ENCODE measurements at places on chromosomes 13 and 19.

- DNase-seq, result no peak
These were observed 34.1 kb downstream of the INSR start for GRCh38 chr19:7260161-7260560.

DNA sequence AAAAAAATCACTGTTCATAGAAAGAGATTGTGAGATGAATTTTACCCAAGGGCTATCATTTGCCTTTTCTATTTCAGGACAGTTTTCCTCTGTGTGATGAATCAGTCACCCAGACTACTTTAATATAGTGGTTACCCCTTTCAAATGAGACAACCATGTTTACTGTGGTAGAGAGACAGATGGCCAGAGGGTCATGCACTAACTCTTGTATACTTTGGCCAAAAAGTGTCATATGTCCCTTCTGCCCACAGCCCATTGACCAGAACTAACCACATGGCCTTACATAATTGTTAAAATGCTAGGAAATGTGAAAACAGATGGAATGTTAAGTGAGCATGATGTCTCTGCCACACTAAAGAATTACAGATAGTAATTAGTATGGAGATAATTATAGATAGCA lies 498.7 kb downstream of the DACH1 start:
- DNase-seq, result no peak

GRCh38 chr13:95023405-95023804 lies 277.8 kb downstream of the ABCC4 start:
- DNase-seq, result peak; percentile 87

DNA sequence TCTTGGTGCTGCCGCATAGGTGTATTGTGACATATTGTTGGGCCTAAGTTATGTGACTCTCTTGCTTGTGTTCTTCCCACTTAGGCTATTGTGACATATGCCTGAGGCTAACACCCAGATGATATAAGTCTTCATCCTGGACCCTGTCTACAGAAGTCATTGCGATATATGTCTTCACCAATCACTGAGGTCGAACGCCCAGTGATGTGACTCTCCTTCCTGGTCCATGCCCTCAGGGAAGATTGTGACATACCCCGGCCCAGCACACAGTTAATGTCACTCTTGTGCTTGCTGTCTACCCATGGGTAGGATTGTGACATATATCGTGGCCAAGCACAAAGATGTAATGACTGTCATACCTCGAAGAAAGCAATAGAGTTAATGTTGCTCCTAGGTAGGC lies 16.9 kb upstream of the ZNF730 start:
- no peak for DNase-seq

DNA sequence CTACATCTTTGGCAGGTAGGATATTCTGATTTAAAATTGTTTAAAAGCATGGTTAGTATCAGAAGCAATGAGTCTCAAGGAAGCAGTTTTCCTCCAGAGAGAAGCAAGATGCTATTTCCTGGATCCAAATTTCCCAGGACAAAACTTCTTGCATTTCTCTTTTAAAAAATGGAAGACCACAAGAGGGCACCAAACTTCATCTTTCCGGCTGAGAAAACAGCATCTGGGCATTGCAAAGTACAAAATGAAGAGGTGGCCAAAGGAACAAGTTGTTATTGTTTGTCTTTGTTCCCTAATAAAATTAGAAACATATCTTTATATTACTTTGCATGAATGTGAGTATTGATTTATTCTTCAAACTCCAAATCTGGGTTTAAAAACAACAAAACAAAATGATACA lies 60.0 kb upstream of the LRCH1 start:
- DNase-seq, result peak; percentile 8

GRCh38 chr13:110921209-110921608 lies 6.3 kb upstream of the ANKRD10 start:
- DNase-seq, result no peak

DNA sequence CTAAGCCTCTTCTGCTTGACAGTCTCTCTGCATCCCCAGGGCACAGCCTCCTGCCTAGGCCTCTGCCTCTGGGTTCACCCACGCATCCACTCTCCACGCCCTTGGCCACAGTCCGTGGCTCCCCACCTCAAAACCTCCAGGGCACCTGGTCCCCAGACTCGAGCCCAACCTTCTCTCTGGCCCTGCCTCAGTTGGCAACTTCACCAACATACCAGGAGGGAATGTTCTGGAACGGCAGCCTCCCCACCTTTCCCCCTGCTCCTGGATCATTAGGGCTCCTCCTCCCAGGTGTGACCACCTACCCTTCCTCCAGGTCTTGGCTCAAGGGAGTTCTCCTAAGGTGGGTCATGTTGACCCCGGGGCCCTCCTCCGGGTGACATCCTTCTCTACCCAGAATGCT lies 69.1 kb downstream of the SOX1 start:
- DNase-seq, result no peak

DNA sequence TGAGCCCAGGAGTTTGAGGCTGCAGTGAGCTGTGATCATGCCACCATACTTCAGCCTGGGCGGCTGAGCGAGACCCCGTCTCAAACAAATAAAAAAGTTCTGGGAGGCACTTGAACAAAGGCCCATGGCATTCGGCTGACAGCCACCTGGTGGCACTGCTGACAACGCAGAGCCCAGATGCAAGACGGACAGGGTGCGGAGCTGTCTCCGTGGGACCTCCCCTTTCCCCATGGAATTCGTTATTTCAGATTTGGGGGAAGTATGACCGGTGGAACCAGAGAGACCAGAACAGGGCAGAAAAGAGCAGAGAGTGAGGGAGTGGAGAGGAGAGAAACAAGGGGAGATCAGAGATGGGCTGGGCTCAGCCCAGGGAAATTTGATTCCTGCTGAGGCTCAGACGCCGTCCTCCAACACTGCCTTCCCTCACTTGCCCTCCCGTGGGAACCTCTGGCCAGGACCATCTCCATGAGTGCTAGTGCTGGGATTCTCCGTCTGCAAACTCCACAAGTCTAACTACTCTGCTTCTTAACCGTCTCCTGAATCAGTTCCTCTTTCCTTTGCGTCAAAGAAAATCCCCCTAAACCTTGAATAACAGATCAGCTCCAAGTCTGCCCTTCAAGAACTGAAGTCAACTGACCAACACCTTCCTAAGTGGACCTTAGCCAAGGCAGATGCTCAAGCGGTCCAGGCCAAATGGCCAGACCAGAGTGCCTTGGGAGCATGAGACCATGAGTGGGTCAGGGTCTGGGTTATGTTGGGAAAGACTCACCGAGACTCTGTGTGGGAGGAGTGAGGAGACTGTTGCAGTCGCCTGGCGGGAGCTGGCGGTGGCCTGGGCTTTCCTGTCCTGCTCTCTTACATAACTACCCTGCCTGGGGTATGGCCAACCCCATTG lies 11.9 kb upstream of the ATF5 start:
- no peak for DNase-seq

- no peak for DNase-seq
These were observed 2.8 kb downstream of the PRMT1 start for GRCh38 chr19:49679771-49680413.

- no peak for DNase-seq
These were observed 129.9 kb upstream of the VSTM2B start for GRCh38 chr19:29395734-29396414.

DNA sequence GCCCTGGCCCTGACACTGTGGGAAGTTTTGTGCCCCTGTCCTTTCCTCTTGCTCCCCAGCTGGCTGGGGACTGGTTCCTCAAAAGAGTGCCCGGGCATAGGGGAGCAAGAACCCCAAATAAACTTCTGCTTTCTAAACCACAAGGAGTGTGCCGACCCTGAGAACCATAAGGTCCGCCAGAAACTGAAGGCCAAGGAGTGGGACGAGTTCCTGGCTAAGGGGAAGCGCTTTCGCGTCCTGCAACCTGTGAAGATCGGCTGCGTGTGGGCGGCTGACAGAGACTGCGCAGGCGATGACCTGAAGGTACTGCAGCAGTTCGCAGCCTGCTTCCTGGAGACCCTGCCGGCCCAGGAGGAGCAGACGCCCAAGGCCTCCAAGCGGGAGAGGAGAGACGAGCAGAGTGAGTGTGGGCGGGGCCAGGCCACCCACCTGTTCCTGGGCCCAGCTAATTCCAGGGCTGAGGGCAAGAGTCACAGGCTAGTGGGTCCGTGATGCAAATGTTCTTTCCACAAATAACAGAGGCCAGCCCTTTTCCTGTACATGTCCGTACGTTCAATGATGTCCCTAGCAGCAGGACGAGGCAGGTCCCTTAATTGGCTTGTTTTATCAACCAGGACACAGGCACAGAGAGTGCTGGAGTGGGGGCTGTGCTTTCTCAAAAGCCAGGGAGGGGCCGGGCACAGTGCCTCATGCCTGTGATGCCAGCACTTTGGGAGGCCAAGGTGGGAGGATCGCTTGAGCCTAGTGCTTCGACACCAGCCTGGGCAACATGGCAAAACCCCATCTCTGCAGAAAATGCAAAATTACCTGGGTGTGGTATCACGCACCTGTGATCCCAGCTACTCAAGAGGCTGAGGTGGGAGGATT lies 25.6 kb downstream of the UBXN6 start:
- no peak for DNase-seq

GRCh38 chr13:75770592-75771011 lies 134.5 kb downstream of the LMO7 start:
- no peak for DNase-seq

GRCh38 chr13:40624383-40624782 lies 42.1 kb downstream of the FOXO1 start:
- DNase-seq, result no peak

- no peak for DNase-seq
These were observed 367 bp downstream of the MFSD12 start for GRCh38 chr19:3556978-3557460.

- peak; percentile 76 for DNase-seq
These were observed 27.1 kb downstream of the MEGF8 start for GRCh38 chr19:42352301-42353259.

DNA sequence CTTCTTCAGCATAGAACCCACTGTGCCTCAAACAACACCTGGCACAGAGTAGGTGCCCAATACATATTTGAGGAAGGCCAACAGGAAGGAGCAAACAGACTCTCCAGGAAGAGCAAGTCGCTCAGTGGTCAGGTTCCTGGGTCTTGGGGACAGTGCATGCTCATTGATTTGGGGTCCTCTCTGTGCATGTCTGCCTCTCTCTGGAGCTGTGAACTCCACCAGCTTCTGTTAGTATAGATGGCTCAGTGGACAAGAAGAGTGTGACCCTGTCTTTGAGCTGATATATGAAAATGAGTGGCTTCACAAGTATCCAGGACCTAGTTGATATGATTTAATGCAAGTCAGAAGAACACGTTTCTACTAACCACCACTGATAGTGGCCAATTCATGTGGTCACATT lies 98.7 kb downstream of the KCTD15 start:
- no peak for DNase-seq

- DNase-seq, result no peak
These were observed 120.1 kb downstream of the ZNF486 start for GRCh38 chr19:20287070-20287469.

GRCh38 chr19:35696835-35697234 lies 7.5 kb upstream of the ZBTB32 start:
- DNase-seq, result no peak

- no peak for DNase-seq
These were observed 206.8 kb upstream of the SOX1 start for GRCh38 chr13:111860231-111860552.

- no peak for DNase-seq
These were observed 11.8 kb downstream of the STAP2 start for GRCh38 chr19:4326837-4327251.

- DNase-seq, result no peak
These were observed 1.0 kb downstream of the AXL start for GRCh38 chr19:41219924-41220567.

DNA sequence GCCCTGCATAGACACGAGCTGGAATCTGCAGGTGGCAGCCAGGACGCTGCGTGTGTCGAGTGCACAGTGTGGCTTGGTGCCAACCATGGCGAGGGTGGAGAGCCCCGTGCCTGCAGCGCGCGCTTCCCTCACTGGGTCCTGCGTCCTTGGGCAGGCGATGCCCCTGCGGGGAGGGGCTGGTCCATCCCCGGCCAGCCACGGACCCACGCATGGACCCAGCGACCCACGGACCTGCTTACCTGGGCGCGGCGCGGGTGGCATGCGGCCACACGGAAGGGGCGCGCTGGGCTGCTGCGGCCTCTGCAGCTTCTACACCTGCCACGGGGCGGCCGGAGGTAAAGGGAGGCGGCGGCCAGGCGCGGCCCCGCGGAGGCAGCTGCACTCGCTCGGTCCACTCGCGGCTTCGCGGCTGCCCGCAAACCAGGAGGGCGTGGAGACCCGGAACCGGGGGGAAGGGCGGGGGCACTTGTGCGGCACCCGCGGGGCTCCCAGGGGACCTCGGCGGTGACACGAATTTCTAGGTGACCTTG lies 569 bp upstream of the MCF2L start:
- no peak for DNase-seq

- no peak for DNase-seq
These were observed 19.7 kb downstream of the SUGP1 start for GRCh38 chr19:19300613-19301012.

DNA sequence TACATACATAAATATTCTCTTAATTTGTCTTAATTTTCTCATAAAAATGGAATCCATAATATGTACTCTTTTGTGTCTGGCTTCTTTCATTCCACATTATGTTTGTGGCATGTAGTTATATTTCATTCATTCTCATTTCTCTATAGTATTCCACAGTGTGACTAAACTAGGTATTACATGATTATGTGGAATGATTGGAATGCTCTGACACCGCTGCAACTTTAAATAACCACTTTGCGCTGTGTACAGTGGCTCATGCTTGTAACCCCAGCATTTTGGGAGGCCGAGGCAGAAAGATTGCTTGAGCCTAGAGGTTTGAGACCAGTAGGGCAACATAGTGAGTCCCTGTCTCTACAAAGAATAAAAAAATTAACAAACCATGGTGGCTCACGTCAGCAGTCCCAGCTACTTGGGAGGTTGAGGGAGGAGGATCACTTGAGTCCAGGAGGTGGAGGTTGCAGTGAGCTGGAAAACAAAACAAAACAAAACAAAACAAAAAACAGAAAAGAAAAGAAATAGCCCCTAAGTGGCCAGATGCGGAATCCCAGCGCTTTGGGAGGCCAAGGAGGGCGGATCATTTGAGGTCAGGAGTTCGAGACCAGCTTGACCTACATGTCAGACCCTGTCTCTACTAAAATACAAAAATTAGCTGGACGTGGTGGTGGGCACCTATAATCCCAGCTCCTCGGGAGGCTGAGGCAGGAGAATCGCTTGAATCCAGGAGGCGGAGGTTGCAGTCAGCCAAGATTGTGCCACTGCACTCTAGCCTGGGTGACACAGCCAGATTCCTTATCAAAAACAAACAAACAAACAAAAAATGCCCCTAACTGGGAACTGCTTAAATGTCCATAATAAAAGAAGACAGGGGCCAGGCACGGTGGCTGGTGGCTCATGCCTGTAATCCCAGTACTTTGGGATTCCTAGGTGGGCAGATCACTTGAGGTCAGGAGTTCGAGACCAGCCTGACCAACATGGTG lies 8.0 kb upstream of the SAE1 start:
- DNase-seq, result no peak

GRCh38 chr19:33174186-33174585 lies 19.9 kb upstream of the LRP3 start:
- DNase-seq, result no peak

GRCh38 chr19:48999481-49000325 lies 6.0 kb downstream of the RUVBL2 start:
- no peak for DNase-seq

DNA sequence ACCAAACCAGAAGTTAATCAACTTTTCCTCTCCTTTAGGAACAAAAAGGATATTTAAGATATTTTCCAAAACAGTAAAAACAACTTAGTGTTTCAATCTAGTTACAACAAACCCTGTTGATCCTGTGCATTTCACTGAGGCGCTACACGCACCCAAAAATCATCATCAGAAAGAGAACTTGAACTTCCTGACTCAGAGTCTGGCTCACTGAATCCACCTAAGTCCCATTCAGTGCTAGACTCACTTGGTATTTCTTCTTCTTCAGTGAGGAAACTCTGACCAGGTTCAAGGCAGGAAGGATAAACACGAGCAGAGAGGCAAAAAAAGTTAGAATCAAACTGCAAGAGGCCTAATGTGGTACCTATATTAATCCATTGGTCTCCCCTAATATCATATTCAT lies 2.2 kb downstream of the KBTBD6 start:
- no peak for DNase-seq

Measured in NCI-H748 treated with DMSO at 0.1 percent for 48 hours (cell line).